Trophoblast cell (in vitro differentiated cells and primary cell): ENCODE measurements at places on chromosomes 3 and 15.

GRCh38 chr15:41512940-41513505, 604 bp downstream of the LTK start:
- no peak for DNase-seq

DNA sequence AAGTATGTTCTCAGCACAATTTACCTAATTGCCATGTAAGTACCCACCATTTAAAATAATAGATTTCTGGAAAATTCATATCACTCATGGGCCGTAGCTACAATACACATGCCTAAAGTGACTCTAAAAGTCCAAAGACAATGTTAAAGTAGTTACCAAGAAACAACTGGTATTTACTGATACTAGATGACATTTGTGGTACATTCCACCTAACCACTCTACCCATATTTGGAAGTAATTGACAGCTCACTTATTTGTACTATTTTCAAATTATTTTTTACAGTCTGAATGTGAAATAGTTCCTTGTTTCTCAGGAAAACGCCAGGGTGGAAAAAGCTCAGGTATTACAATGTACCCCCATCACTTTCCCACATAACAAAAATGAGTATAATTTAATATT, 573.0 kb downstream of the MECOM start:
- DNase-seq = no peak

GRCh38 chr15:80750575-80750974, 28.6 kb upstream of the CEMIP start:
- DNase-seq = peak; percentile 90

- peak; percentile 79 for DNase-seq
Measured at GRCh38 chr3:187986514-187986934, 167.4 kb upstream of the LPP start.

GRCh38 chr15:90423801-90424319, 35.8 kb downstream of the IQGAP1 start:
- DNase-seq = no peak

DNA sequence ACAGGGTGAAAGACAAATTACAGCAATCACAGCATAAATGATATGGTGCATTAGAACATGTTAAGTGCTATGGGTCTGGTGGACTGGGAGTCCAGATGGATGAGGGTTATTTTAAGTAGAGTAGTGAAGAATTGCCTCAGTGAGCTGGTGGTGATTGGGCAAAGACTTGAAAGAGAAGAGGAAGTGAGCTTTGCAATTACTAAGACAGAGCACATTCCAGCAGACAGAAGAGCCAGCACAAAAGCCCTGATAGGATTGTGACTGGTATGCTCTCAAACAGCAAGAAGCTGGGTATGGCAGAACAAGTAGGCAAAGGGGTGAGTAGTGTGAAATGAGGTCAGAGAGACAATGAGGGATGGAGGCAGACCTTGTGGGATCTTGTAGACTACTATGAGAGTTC, 2.1 kb upstream of the ACKR4 start:
- DNase-seq = peak; percentile 84

DNA sequence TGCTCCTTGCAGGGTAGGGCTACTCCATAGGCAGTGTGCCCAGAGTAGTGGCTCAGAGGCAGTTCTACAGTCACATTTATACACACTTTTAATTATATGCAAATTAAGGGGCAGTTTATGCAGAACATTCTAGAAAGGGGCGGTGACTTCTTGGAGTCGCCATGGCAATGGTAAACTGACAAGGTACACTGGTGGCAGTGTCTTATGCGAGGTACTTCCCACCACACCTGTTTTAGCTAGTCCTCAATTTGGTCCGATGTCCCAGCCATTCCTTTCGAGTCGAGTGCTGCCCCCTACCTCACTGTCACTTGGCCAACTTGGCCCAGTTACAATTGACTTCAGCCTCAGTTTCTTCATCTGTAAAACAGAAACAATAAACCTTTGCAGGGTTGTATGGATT, 3.8 kb upstream of the IRAK2 start:
- DNase-seq = no peak

DNA sequence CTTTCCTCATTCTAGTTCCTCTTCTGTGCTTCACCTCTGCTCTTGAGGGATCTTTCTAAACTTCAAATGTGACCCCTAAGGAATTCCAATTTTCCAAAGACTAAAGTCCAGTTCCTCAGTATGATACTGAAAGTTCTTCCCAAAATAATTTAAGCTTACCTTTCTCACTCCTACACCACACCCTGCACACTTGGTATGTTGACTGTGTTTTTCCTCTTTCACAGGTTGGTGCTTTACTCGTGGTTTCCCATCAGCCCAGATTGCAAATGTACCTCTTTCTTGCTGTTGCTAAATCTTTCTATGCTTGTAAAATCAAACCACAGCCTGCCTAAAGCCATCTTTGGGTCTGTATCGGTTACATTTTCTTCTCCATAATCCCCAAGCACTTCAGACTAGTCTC, 30.5 kb upstream of the CLDN16 start:
- DNase-seq = no peak

GRCh38 chr3:135000465-135000864, 205.4 kb downstream of the EPHB1 start:
- DNase-seq = no peak

DNA sequence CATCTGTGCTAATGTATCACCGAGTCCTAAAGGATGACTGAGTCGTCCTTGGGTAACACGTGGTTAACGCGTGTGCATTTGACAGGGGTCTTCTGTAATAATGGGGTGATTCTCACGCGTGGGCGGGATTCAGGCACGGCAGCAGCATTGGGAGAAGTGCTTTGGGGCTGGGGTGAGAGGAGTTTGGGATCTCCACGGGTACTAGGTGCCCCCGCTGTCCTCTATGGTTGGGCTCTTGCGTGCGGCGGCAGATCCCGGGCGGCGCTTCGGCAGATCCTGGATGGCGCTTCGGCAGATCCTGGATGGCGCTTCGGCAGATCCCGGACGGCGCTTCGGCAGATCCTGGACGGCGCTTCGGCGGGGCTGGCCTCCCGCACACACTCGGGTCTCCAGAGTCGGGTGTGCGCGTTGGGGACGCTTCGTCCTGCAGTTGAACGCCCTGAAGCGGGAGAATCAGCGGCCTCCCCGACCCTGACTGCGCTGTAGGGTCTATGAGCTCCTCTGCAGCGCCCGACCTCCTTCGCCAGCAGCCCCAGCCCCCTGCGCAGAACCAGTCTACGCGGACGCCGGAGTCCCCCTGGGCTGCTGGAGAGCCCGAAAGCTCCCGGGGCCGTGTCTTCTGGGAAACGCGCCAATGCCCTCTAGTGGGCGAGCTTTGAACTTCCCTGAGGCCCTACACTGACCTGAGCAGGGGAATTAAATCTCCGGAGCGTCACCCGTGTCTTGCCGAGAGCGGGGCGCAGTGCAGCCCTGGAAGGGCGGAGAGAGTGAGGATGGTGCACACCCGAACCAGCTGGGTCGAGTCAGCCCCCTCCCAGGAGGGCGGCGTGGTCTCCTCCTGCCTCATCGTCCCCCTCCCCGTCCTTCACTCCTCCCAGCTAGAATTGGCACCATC, 48.1 kb upstream of the EPHB3 start:
- DNase-seq = peak; percentile 90

DNA sequence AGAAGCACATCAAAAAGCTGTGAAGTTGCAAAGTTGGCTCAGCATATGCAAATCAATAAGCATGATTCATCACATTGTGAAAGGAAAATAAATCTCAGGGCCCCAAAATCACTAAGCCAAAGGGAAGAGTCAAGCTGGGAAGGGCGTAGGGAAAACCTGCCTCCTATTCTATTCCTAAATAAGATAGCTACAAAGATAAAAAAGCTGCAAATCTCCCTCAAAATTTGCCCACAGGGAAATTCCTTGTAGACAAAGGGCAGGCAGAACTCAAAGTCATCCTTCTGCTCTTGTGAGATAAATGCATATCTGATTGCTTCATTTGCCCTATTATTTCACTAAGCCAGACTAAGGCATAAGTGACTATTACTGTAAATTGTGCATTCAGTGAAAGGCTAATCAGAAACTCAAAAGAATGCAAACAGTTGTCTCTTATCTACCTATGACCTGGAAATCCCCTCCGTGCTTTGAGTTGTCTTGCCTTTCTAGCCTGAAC, 30.5 kb upstream of the CCNL1 start:
- no peak for DNase-seq
